ENCODE measurements at places on chromosomes 5 and 9. TPM values are rescaled to one million over a fixed set of nuclear protein-coding genes. Genes with fewer than 3 reads are reported as not detected.

THBS4 gene
- 0.43 TPM for total RNA-seq

FOCAD gene
- 32.8 TPM for total RNA-seq

GFM2 gene
- 35.9 TPM for total RNA-seq

NMUR2 gene
- not detected for total RNA-seq

PALM2AKAP2 gene
- 12.5 TPM for total RNA-seq

DNA sequence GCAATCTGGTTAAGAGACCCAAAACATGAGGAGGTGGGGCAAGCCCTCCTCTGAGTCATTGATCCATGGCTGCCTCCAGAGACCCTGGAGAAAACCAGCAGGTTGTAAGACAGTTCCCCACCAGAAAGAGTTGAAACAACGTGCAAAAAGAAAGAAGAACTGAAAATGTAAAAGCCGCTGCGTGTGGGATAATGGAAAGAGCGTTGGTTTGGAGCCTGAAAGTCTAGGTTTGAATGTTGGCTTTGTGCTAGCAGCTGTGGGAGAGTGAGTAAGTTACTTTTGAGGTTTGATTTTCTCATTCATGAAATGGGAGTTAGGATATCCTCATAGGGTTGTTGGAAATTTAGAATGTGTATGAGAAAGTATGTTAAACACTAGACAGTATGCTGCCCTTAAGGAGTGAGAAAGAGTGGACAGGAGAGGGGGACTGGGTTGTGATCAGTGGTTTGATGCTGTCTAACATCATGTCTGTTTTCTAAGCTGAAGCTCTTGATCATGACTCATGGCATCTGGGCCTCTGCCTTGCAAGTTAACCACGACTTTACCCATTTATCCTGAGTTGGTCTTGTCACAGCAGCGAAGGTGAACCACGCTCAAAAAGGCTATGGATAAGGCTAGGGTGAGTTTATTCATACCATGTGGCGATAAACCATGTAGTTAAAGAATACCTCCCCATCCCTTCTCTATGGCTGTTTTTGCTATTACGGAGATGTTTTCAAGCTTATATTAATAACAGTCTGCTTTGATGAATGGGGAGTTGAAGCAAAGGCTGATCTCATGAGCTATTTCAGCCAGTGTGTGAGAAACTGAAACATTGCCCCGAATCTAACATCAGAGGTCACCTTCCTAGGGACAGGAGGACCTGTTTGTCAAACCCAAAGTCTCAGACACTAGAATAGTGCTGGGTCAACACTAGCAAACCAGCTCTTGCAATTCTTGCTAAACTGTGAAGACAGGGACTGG is 41.3 kb downstream of the ZNF366 start:
- H3K27ac ChIP-seq, result peak overlapping the region; percentile 11
- H3K4me3 ChIP-seq, result no peak overlapping the region
- H3K27me3 ChIP-seq, result no peaks in the 10 kb centered on the region
- no peaks in the 10 kb centered on the region for H3K36me3 ChIP-seq

DNA sequence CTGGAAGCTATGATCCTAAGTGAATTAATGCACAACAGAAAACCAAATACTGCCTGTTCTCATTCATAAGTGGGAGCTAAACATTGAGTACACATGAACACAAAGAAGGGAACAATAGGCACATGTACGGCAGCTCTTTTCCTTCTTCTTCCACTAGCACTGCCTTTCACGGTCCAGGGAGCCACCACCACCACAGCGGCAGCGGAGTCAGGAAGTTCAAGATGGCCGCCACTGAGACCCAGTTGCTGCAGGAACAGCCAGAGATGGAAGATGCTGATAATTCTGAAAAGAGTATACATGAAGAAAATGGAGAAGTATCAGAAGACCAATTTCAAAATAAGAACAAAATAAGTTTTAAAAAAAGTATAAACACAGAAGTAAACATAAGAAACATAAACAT is 39.5 kb upstream of the TNFSF15 start:
- no peak overlapping the region for H3K4me3 ChIP-seq
- H3K27me3 ChIP-seq, result no peaks in the 10 kb centered on the region
- no peak for DNase-seq
- peaks cover 16% of the 10 kb centered on the region for H3K4me1 ChIP-seq
- no peak overlapping the region for H3K27ac ChIP-seq
- no peaks in the 10 kb centered on the region for H3K36me3 ChIP-seq

GRCh38 chr9:134039386-134040175 is 14.3 kb downstream of the BRD3OS start:
- no peaks in the 10 kb centered on the region for H3K27me3 ChIP-seq
- no peak overlapping the region for H3K4me3 ChIP-seq
- peaks cover 9% of the 10 kb centered on the region for H3K36me3 ChIP-seq

- H3K27me3 ChIP-seq, result no peaks in the 10 kb centered on the region
- DNase-seq, result no peak
- H3K36me3 ChIP-seq, result no peaks in the 10 kb centered on the region
- H3K4me1 ChIP-seq, result no peaks in the 10 kb centered on the region
- H3K27ac ChIP-seq, result no peak overlapping the region
- H3K4me3 ChIP-seq, result no peak overlapping the region
Measured at GRCh38 chr5:72541501-72542225, 34.5 kb upstream of the ZNF366 start.

GRCh38 chr5:87300176-87300575 is 32.5 kb downstream of the RASA1 start:
- H3K4me3 ChIP-seq, result no peak overlapping the region
- peak overlapping the region; percentile 44 for H3K27ac ChIP-seq
- H3K36me3 ChIP-seq, result peaks cover 8% of the 10 kb centered on the region
- DNase-seq, result no peak

DNA sequence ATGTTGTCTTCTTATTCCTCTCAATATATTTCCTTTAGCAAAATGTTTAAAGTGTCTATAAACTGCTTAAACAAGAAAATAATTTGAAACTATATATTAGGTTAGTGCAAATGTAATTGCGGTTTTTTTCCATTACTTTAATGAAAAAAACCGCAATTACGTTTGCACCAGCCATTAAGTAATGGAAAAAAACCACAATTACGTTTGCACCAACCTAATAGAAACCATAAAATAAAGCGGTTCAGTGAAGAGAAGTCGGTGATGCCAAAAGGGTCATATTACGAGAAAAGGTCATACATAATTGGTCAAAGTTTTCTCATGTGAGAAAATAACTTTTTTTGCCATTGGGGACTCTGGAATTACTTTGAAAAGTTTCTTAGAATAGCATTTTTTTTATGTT is 385.6 kb upstream of the ST8SIA4 start:
- DNase-seq, result peak; percentile 3
- no peak overlapping the region for H3K4me3 ChIP-seq
- H3K27me3 ChIP-seq, result no peaks in the 10 kb centered on the region

DNA sequence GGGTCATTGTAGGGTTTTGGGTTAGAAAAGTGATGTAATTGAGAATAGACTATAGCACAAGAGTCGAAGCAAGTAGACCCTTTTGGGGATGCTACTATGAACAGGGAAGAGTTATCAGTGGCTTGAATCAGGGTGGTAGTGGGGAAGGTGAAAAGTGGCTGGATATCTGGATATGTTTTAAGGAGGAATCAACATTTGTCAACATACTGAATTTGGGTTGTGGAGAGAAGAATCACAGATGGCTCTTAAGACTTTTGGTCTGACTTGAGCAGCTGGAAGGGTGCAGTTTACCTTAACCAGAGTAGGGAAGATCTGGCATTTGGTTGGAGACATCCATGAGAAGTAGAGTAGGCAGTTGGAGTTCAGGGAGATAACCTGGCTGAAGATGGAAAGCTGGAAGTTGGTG is 38.5 kb upstream of the FCHO2 start:
- H3K27me3 ChIP-seq, result no peaks in the 10 kb centered on the region
- no peak overlapping the region for H3K27ac ChIP-seq
- DNase-seq, result no peak
- peaks cover 23% of the 10 kb centered on the region for H3K36me3 ChIP-seq

GRCh38 chr9:121261107-121261460 is 6.9 kb upstream of the GSN start:
- H3K27me3 ChIP-seq, result no peaks in the 10 kb centered on the region
- DNase-seq, result peak; percentile 66
- H3K36me3 ChIP-seq, result no peaks in the 10 kb centered on the region
- H3K27ac ChIP-seq, result no peak overlapping the region
- no peak overlapping the region for H3K4me3 ChIP-seq
- peaks cover 45% of the 10 kb centered on the region for H3K4me1 ChIP-seq

DNA sequence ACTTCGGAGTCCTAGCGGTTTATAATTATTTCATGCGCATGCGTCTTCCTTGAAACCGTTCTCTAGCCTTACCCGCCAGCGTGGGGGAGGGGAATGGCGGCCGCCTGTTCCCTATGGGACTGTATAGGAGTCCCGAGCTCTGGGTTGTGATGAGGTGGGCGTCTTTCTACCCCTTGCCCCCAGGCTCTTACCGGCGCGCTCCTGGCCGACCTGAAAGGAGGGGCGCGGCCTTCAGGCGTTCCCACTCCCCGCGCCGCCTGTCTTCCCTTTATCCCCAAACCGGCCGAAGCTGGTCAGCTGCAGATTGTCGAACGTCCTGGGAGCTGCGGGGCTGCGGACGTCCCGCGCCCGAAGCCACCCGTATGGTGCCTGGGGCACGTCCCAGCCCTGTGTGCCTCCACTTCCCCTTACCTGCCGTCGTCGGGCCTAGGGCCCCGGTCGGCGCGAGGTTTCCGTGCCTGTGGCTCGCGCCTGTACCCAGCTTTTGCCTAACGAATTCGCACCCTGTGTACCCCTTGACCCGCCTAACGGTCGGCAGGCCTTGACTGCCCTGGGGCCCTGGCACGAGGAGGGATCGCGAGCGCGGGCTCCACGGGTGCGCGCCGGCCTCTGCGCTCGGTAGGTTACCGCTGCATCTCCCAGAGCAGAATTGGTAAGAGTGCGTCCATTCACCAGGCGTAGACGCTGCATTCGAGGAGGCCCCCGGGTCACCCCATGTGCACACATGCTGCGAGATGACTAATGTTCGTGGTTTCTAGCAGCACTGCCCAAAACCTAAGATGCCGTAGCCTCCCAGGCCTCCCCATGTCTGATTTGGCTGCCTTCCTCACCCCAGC is 653 bp upstream of the HNRNPH1 start:
- peaks cover 35% of the 10 kb centered on the region for H3K36me3 ChIP-seq
- no peaks in the 10 kb centered on the region for H3K27me3 ChIP-seq
- peak; percentile 93 for DNase-seq
- H3K4me1 ChIP-seq, result peaks cover 34% of the 10 kb centered on the region

GRCh38 chr5:171494452-171495121 is 75.1 kb downstream of the FGF18 start:
- peak overlapping the region; percentile 46 for H3K4me3 ChIP-seq
- peak; percentile 80 for DNase-seq
- peaks cover 12% of the 10 kb centered on the region for H3K4me1 ChIP-seq
- no peak overlapping the region for H3K27ac ChIP-seq
- no peaks in the 10 kb centered on the region for H3K27me3 ChIP-seq
- no peaks in the 10 kb centered on the region for H3K36me3 ChIP-seq

GRCh38 chr5:64688391-64688790 is 1.9 kb upstream of the SHISAL2B start:
- DNase-seq, result no peak
- H3K27me3 ChIP-seq, result peaks cover 63% of the 10 kb centered on the region
- H3K4me1 ChIP-seq, result no peaks in the 10 kb centered on the region
- H3K36me3 ChIP-seq, result no peaks in the 10 kb centered on the region

GRCh38 chr9:113228130-113228665 is 6.9 kb downstream of the SLC31A1 start:
- H3K27ac ChIP-seq, result no peak overlapping the region
- no peaks in the 10 kb centered on the region for H3K27me3 ChIP-seq
- H3K4me1 ChIP-seq, result peaks cover 23% of the 10 kb centered on the region
- DNase-seq, result no peak
- no peak overlapping the region for H3K4me3 ChIP-seq

DNA sequence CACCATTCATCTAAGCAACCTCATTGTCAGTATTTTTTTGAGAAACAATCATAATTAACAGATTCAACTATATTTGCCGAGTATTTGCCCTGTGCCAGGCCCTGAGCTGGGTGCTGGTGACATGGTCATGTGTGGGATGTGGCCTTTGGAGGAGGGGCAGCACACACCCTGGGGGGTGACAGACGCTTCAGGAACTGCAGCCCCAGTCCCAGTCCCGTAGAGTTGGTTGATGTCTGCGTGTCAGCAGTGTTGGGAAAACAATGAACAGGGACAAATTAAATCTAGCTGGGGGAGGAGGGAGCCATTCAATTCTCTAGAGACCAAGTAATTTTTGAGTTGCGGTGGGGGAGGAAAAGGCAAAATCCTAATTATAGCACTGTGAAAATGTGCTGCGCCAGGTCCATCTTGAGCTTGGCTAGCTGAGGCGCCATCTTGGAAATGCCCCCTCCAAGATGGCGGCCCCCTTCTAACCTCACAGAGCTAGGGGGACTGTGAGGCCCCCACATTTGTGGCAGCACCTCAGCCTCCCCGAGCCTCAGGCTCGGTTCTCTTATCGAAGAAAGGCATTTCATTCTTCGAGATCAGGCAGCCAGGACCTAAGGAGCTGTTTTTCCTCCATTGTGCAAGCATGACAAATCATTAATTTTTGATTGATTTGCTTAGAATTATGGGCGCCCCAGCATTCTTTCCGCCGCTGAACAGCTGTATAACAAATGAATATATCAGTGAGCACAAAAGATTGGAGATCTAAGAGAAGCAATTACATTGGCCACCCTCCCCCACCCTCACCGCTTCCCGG is 87.8 kb downstream of the ZNF618 start:
- H3K4me3 ChIP-seq, result no peak overlapping the region
- H3K27ac ChIP-seq, result no peak overlapping the region
- no peaks in the 10 kb centered on the region for H3K27me3 ChIP-seq
- no peaks in the 10 kb centered on the region for H3K4me1 ChIP-seq

DNA sequence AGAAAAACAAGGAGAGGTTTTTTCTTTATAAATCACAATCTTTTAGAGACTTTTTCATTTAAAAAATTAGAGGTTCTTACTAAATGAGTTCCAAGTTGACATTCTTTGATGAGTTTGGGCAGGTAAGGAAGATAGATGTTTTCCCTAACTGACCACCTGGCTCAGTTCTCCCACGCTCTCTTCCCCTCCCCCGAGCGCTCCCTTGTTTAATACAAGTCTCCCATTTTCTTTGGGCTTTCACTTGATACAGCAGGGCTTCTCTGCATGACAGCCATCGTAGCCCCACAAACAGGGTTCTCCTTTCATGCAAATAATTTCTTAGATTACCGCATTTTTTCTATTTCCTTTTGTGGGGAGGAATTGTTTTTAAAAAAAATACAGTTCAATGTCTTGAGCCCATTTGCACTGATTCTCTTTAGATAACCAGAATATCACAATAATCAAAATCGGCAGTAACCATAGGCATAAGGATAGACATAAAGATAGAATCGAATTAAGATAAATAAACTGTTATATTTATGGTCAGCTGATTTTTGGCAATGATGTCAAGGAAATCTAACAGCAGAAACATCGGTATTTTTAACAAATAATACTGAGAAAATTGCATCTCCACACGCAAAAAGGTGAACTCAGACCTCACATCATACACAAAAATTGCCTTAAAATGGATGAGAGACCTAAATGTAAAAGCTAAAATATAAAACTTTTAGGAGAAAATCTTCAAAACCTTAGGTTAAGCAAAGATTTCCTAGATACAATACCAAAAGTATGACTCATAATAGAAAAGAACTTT is 325.4 kb downstream of the PIK3R1 start:
- no peaks in the 10 kb centered on the region for H3K36me3 ChIP-seq
- no peak overlapping the region for H3K4me3 ChIP-seq
- no peak for DNase-seq
- H3K27me3 ChIP-seq, result no peaks in the 10 kb centered on the region
- H3K4me1 ChIP-seq, result peaks cover 20% of the 10 kb centered on the region
